CD8-positive, alpha-beta memory T cell (primary cell): ENCODE measurements at places on chromosomes 16 and 17. TPM values are rescaled to one million over a fixed set of nuclear protein-coding genes. Genes with fewer than 3 reads are reported as not detected.

GRCh38 chr17:16407911-16408588 lies 7.3 kb upstream of the TRPV2 start:
- DNase-seq: no peak

NOMO2 gene
- total RNA-seq: 85.8 TPM

DNA sequence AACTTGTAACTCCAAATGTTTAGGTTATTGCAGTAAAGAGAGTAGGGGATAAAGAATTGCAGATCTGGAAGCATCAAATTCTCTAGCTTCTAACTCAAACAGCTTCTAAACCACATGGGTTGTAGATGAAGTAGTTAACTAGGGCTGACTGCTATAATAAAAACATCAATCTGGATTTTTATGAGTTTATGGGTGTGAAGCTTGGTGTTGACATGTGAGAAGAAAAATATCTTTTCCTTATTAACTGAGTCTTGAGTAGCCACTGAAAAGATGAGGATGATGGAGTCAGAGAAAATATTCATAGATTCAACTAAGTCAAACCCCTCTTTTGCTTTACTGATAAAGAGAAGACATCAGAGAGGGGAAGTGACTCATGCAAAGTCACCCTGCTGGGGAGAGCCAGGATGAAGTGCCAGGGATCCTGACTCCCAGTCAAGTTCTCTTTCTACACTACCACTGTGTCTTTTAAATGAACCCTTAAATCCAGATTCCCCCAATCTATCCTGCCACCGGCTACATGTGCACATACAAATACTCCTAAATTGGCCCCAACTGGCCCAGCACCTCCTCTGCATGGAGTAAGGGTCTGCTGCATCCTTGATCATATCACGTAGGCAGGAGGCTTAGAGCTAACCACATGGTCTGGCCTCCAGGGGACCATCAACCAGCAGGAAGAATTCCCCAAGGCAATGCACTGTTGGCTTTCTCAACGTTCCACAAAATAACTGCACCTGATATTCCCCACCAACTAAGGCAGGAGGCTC lies 264.0 kb upstream of the CCL2 start:
- H3K4me1 ChIP-seq: no peaks in the 10 kb centered on the region
- no peak for DNase-seq
- no peak overlapping the region for H3K4me3 ChIP-seq

GRCh38 chr16:28623172-28623711 lies 13.4 kb upstream of the SULT1A1 start:
- H3K27me3 ChIP-seq: no peaks in the 10 kb centered on the region
- H3K27ac ChIP-seq: no peak overlapping the region
- no peaks in the 10 kb centered on the region for H3K36me3 ChIP-seq
- DNase-seq: peak; percentile 27
- peak overlapping the region; percentile 54 for H3K4me3 ChIP-seq

IRX6 gene
- total RNA-seq: not detected

- H3K4me3 ChIP-seq: no peak overlapping the region
- H3K27me3 ChIP-seq: peaks cover 19% of the 10 kb centered on the region
- no peaks in the 10 kb centered on the region for H3K36me3 ChIP-seq
- no peak overlapping the region for H3K27ac ChIP-seq
- DNase-seq: no peak
These were observed 20.2 kb downstream of the ENPP7 start for GRCh38 chr17:79750650-79751545.

DNA sequence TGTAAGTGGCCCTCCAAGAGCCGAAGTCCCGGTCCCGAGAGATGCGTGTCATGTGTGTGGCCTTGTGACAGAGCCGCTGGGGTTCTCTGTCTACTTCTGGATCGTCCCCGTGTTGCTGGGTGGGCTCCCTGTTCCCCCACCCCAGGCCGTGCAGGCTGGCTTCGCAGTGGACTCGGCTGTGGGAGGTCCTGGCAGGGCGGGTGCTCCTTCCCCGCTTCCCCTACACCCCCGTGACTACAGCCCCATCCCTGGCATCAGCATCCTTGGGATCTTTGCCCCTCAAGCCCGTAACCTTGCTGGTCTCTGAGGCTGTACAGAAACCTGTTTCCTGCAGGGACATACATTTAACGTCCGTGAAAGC lies 136.3 kb downstream of the BANP start:
- no peaks in the 10 kb centered on the region for H3K36me3 ChIP-seq
- H3K4me1 ChIP-seq: no peaks in the 10 kb centered on the region
- H3K27ac ChIP-seq: no peak overlapping the region
- H3K4me3 ChIP-seq: no peak overlapping the region
- H3K27me3 ChIP-seq: no peaks in the 10 kb centered on the region

GRCh38 chr17:57756951-57757350 lies 11.9 kb upstream of the CCDC182 start:
- H3K36me3 ChIP-seq: no peaks in the 10 kb centered on the region
- H3K27me3 ChIP-seq: no peaks in the 10 kb centered on the region
- H3K4me3 ChIP-seq: no peak overlapping the region
- H3K27ac ChIP-seq: no peak overlapping the region
- DNase-seq: no peak
- H3K4me1 ChIP-seq: no peaks in the 10 kb centered on the region

ZG16B gene
- total RNA-seq: 0.74 TPM

GRCh38 chr17:28874750-28875149 lies 19.9 kb downstream of the ERAL1 start:
- DNase-seq: no peak
- no peaks in the 10 kb centered on the region for H3K27me3 ChIP-seq
- H3K4me1 ChIP-seq: peaks cover 12% of the 10 kb centered on the region
- H3K36me3 ChIP-seq: peaks cover 10% of the 10 kb centered on the region
- H3K4me3 ChIP-seq: no peak overlapping the region

- no peak for DNase-seq
- H3K36me3 ChIP-seq: no peaks in the 10 kb centered on the region
These were observed 356.4 kb downstream of the FOXL1 start for GRCh38 chr16:86934581-86935375.
